Stimulated activated CD4-positive, alpha-beta T cell treated with anti-CD3 and anti-CD28 coated beads, Interleukin-2, amount 100 ng/mL, for 24 hours (primary cell): ENCODE measurements at places on chromosomes 12 and 14.

DNA sequence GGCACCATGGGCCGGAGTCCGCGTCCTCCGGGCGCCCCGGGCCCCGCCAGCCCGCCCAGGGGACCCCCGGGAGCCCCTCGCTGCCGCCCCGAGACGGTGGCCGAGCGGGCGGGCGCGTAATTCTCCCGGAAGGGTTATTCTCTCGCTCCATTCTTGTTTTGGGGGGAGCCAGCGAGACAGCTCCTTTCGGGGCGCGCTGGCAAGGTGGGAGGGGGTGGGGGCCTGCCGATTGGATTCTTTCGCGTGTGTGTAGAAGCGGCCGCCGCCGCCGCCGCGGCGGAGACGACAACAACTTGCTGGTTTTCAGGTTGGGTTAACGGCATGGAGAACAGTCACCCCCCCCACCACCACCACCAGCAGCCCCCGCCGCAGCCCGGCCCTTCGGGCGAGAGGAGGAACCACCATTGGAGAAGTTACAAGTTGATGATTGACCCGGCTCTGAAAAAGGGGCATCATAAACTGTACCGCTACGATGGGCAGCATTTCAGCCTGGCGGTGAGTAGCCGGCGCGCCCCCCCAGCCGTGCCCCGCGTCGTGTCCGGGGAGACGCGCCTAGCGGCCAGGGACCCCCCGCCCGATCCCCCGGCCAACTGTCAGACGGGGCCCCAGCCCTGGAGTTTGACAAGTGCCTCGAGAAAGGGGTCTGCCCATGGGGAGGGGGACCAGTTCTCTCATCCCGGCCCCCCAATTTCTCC, 755 bp downstream of the SETD1B start:
- DNase-seq, result peak; percentile 65

DNA sequence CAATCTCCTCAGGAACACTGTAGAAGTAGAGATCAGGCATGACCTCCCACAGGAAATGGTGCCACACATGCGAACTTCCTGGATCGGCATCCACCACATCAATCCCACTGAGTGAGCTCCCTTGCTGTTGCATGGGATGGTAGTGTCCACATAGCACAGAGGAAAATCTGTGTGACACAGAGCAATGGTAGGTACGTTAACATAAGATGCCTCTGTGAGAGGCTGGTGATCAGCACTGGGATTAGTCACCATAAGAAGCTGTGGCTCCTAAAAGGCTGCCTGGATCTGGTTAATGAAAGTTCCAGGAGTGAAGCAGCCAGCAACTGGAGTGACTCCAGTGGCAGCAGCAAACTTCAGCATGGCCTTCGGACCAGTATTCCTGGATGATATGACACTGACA, 21.8 kb downstream of the WDHD1 start:
- DNase-seq, result no peak

GRCh38 chr12:46661110-46661845, 164.5 kb downstream of the SLC38A4 start:
- no peak for DNase-seq

GRCh38 chr12:32690927-32691326, 11.8 kb downstream of the DNM1L start:
- DNase-seq, result no peak

- no peak for DNase-seq
Observed at GRCh38 chr12:131989021-131989420, 39.3 kb downstream of the EP400 start.

DNA sequence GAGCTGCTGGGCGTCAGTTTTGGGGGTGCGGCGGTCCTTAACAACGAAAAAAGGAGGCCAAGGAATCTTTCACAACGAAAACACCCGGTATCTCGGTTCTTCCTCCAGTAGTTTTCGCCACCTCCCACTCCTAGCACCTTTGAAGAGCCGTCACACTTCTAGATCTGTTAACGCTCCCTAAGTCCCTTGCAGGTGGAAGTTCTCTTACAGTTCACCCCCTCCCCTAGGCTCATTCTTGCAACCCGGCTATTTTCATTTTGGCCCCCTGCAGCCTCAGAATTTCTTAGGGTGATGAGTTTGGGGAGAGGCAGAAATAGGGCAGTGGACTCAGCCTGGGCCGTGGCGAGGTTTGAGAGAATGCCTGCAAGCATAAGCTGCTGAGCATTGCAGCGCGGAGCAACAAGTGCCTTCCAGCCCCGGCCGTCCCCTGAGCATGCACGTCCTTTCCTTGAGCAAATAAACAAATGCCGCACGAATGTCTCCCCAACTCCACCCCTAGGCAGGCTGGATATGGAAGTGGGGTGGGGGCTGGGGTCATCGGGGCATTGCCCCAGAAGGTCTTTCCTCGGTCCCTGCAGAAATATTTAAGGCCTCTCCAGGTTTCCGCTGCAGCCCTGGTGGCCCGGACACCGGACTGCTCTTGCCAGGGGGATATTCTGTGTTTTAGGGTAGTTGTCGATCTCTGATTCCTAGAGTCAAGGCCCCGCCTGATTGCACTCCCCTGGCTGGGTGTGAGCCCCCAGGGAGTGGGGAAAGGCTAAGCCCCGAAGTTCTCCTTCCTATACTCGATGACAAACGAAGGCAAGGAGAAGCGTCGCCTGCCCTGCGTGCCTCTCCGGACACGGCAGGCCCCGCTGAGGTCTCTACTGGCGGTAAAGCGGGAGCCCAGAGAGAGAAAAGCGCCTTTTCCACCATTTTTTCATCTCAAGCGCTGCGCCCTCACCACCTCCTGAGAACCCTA, 1.6 kb downstream of the RFX4 start:
- DNase-seq, result no peak

DNA sequence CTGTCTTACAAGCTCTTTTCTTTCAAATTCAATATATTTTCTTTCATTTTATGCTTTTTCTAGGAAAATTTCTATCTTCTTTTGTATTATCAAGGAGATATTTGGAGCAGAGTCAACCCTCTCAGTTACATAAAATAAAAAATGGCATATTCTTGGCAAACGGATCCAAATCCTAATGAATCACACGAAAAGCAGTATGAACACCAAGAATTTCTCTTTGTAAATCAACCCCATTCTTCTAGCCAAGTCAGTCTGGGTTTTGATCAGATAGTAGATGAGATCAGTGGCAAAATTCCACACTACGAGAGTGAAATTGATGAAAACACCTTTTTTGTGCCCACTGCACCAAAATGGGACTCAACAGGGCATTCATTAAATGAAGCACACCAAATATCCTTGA, 20.6 kb downstream of the PIK3C2G start:
- DNase-seq, result no peak
